ENCODE measurements at places on chromosomes 6 and 20. TPM values are rescaled to one million over a fixed set of nuclear protein-coding genes. Genes with fewer than 3 reads are reported as not detected.

The RBM24 gene
- 28.8 TPM for total RNA-seq

The ZSWIM3 gene
- total RNA-seq = 14.4 TPM

The BMP5 gene
- 0.94 TPM for total RNA-seq

The MTFR2 gene
- 0.94 TPM for total RNA-seq

The TXLNB gene
- 0.31 TPM for total RNA-seq

The WFDC5 gene
- not detected for total RNA-seq

The ZNF292 gene
- 258 TPM for total RNA-seq

The RFX6 gene
- total RNA-seq = not detected

The CCND3 gene
- total RNA-seq = 16.0 TPM

The MOXD1 gene
- total RNA-seq = 26.9 TPM

The STK4 gene
- 59.5 TPM for total RNA-seq

The CYP24A1 gene
- total RNA-seq = not detected

The GINS1 gene
- total RNA-seq = 6.9 TPM

The ACOT8 gene
- total RNA-seq = 33.2 TPM

The LHFPL5 gene
- total RNA-seq = 1.6 TPM

Measured in parietal lobe (tissue), 2 donors.